Endodermal cell (in vitro differentiated cells): ENCODE measurements at places on chromosomes 3 and 15.

- DNase-seq, result no peak
Observed at GRCh38 chr3:90069748-90070147, 962.3 kb downstream of the EPHA3 start.

DNA sequence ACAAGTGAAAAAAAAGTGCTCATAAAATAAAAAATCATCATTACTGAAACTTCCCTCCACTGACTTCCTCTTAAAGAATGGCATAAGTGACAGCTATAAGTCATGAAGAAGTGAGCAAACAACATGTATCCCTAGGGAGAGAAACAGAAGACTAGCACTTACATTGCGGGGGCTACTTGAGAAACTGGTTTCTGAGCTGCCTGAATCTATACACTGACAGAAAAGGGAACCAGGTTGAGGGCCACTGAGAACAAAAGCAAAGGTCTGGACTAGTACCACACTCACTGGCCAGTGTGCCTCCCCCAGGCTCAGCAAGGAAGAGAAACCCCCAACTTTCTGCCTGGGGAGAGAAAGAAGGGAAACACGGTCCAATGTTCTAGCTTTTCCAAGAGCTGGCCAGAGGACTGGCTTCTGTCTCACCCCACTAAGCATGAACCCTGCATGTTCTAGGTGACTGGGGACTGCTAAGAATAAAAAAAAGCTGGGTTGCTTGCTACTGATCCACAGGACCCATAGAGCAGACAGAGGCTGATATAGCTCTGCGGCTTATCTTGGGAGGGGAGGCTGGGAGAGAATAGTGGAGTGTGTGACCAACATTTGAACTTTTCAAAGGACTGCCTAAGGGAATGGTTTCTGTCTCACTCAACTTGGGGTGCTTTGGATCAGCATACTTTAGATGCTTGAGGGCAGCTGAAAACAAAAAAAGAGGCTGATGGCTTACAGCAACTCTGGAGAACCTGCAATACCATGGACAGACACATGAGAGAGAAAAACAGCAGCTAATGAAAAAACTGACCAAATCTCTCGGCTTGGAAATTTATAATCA lies 8.1 kb downstream of the RAD18 start:
- no peak for DNase-seq

DNA sequence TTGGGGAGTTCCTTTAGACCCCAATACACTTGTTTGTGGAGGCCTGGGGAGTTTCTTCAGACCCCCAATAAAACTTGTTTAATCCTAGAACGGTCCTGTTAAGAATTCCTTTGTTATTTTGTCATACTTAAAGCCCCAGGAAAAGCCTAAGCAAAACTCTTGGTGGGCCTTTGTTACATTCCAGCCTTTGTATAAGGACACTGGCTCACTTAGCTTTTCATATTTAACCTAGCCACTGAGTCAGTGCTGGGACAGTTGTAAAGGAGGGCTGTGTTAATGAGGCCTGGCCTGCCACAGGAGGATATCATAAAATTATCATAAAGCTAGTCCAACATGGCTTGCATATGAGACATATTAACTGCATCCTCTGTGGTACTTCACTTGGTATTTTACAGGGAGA lies 760.1 kb downstream of the ZNF385D start:
- no peak for DNase-seq

DNA sequence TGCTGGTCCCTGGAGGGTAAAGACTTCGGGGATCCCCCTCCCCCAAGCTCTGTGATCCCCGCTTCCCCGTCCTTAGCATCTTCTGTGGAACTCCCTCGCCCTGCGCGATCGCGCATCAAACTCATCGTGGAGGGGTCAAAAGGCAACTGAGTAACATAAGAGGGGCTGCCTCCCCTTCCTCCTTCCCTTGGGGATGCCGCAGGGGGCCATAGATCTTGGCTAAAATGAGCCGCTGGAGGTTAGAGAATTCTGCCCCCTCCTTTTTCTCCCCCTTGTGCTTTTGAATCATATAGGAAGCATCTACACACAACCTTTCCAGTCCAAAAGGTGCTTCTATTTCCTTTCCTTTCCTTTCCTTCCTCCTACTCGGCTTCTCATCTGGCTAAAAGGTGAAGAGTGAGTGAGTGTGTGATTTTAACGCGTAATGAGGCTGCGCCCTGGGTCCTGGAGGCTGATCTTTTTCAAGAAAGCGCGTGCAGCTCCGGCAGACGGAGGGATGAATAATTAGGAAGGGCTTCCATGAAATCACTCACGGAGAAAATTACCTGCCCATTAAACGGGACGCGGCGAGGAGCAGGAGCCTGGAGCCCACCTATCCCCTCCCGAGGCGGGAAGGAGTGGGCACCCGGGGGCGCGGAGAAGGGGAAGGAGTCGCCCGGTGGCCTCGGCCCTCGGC lies 831 bp upstream of the ROBO2 start:
- DNase-seq, result peak; percentile 75
